SHP77 treated with DMSO at 0.1 percent for 48 hours (cell line): ENCODE measurements at places on chromosomes 7 and 10.

- no peak for DNase-seq
These were observed 72.1 kb downstream of the ZMIZ1 start for GRCh38 chr10:79140855-79141254.

- DNase-seq: no peak
These were observed 327.6 kb upstream of the ZNF32 start for GRCh38 chr10:43976292-43976691.

DNA sequence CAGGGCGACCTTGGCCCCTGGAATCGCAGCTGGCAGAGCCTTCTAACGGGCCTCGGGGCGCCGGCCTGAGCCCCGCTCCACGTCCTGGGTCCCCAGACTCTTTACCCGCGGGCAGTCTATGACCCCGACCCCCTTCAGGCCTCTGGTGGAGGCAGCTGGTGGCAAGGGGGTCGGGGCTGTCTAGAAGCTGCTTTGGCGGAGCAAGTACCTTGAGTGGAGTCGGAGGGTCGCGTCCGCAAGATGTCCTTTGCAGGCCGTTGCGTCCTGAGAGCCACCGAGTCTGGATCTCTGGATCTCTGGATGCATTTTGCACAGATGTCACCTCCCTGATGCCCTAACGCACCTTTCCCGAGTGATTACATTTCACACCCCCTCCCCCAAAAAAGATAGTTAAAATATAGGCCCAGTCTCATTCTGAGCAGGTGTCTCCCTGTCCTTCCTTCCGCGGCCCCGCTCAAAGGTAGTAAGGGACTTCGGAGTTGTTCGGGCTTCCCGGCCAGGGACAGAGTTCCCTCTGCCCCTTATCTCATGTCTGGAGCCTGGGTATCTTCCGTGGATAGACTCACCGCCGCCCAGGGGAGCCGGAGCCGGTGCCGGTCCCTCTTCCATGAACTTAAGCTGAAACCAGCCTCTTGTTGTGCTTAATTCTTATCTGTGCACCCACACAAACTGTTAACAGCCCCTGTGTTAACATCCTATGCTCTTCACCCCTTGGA lies 457 bp downstream of the ACADSB start:
- no peak for DNase-seq

- DNase-seq: no peak
These were observed 145.4 kb upstream of the SMIM30 start for GRCh38 chr7:113263749-113264148.

- no peak for DNase-seq
These were observed 1.5 kb downstream of the CALHM1 start for GRCh38 chr10:103457176-103457712.

DNA sequence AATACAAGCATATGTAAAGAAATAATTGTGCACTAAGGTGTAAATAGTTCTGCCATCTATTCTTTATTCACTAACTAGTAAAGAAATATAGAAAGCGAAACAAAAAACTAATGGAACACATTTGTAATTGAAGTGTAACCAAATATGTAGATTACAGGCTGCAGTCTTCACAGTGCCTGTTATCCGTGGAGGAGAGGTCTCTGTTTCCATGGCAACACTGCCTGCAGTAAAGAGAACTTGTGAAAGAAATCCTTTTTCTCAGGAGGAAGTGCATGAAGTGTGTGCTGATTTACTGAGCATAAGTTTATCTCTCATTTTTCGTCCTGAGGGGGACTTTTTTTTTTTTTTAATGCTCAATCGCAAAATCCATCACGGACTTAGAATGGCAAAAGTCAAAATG lies 102.5 kb downstream of the APBB1IP start:
- no peak for DNase-seq

DNA sequence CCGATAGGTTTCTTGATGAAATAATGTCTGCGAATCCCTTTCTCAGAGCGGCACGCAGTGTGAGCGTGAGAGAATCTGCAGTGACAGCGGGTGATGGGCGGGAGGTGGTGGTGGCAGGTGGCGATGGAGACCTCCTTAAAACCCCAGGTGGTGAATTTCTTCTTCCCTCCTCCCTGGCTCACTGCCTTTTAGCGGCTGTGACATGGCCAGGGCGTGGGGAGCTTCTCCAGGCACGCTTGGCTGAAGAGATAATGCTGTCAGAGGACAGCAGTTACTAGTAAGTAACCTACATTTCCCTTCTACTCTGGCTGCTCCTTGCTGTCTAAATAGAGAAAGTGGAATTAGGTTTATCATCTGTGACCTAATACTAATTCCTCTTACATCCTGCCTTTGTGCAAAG lies 141.4 kb upstream of the INSYN2A start:
- DNase-seq: no peak

GRCh38 chr7:110119883-110120581 lies 970.9 kb upstream of the LRRN3 start:
- DNase-seq: no peak

DNA sequence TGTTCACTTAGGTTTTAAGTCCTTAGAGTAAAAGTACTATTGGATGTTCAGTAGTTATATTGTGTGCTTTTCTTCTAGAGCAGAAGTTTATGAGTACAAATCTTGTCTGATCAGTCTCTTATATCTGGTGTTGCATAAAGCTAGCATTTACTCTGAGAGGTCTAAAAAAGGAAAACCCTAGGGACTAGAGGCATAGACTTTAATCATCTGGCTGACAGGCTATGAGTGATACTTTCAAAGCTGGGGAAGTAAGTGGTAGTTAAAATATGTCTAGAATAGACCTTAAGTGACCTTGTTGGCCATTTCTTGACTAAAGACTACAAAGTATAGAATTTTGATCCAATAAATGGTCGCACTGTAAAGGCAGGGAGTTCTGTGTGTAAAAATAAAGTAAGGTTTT lies 32.9 kb upstream of the PHYHIPL start:
- no peak for DNase-seq

DNA sequence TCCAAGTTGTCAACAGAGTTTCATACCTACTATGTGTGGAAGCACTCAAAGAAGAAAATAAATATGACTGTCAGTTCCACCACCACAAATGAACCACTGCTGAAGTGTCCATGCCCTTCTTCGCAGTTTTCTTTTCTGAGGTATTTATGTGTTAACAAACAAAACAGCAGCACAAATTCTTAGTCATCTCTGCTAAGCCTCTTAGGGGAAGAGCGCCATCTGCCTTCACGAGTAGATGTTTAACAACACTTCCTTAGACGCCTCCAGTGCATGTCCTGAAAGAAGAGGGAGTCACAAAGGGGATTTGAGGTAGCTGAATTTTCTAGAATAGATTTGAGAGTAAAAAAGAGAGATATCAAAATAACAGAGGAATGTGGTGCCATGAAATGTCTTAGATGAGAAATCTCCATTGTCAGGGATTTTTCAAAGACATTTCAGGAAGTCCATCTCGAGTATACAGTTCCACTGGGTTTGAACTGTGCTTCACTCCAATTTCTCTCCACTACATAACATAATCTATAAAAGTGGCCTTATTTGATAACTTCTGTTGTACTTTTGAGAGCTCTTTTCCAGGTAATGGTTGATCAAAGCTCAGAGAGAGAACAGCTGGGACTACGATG lies 775.3 kb upstream of the POM121L12 start:
- no peak for DNase-seq

GRCh38 chr10:112949143-112949823 lies 764 bp upstream of the TCF7L2 start:
- DNase-seq: no peak

DNA sequence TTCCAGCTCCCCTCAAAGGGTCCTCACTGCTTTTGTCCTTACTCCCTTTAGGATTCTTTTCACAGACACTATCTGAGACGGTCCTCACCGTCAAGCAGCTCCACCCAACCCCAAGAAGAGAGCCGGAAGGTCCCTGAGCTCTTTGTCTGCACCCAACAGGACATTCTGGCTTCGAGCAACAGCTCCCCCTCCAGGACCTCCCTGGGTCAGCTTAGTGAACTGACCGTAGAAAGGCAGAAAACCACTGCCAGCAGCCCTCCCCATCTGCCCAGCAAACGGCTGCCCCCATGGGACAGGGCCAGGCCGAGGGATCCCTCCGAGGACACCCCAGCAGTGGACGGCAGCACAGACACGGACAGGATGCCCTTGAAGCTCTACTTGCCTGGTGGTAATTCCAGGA lies 19.9 kb downstream of the MINDY4 start:
- no peak for DNase-seq

DNA sequence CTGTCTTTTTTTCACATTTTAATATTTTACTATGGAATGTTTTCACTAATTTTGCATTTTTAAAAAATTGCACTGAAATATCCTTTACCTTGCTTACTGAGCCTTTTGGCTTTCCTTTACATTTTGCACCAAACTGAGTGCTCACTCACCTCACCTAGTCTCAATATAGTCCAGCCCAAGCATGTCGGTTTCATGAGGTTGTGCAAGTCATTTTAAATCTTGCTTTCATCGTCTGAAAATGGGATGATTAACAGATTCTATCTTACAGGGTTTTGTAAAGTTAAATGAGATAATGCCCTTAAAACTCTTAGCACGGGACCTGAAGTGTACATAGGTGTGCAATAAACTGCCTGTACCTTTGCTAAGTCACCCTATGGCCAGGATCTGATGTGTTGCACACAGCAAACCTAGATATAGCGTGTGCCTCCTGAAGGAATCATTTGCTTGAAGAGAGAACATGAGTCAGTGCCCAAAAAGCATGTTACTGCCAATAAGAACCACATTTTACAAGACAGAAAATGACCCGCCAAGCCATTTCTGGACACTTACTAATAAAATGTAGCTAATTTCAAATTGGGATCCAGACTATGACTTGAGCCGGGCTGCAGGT lies 199.8 kb downstream of the JCAD start:
- no peak for DNase-seq

DNA sequence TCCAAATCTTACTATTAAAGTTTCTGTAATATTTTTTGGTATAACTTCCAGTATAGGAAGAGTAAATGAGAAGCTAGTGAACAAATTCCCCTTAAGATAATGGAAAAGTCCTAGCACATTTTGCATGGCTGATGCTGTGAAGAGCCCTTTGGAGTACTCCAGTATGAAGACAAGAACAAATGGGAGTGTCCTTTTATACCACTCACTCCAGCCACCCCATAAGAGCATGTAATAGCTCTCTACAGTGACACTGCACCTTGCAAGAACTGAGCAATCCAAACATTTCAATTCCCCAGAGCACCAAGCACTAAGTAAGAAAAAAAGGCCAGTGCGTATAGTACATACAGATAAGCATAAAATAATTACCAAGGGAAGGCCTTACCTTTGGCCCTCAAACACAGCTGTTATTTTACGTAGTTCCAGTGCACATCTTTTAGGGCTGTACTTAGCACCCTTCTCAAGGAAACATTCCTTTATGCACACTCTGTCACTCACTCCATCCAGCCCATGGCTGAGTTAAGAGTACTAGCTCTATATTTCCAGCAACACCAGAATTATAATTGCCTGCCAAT lies 135.4 kb downstream of the ST7 start:
- no peak for DNase-seq

- no peak for DNase-seq
These were observed 51.8 kb downstream of the GSDME start for GRCh38 chr7:24705461-24705954.

DNA sequence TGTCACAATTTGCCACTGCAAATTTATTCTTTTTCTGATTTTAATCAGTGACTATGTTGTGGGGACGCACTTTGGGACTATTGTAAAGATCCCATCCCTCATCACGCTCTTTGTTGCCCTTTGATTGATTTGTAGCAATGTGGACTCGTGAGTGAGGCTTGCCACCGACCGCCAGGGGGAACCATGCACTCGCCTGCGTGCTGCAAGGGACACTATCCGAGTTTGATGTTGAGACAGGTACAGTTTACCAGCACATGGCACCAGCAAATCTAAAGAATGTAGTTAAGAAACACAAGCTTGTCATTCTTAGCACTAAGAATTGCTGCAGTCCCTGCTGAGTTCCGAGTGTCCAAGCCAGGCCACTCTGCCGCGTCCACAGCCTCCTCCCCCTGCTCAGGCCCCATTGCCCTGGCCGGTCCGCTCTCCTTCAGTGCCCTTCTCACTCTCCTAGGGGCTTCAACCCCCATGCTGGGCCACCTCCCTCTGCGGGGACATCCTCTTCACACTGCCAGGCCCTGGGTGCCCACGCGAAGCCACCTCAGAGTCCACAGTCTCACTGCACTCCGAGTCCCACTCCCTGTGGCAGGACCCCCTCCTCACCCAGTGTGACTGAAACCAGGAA lies 2.0 kb upstream of the SFTPA2 start:
- DNase-seq: no peak

GRCh38 chr7:37524797-37525196 lies 76.1 kb upstream of the ELMO1 start:
- no peak for DNase-seq

DNA sequence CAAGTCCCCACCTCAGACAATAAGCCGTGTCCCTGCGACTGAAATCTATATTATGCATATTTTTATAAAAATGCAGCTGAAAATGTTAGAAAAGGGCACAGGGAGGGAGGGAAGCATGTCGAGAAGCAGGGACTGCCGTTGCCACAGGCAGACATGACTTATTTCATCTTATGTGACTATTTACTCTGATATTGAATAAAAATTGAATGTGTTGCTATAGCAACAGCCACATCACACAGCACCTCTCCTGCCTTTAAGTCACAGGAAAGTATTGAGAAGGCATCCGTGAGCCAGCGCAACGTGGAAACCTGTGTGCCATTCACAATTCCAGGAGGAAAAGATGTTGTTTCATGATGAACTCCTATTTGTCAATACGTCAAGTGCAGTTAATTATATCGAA lies 549.5 kb downstream of the DNAJB6 start:
- no peak for DNase-seq

- no peak for DNase-seq
These were observed 182.2 kb upstream of the INHBA start for GRCh38 chr7:41885078-41885477.

DNA sequence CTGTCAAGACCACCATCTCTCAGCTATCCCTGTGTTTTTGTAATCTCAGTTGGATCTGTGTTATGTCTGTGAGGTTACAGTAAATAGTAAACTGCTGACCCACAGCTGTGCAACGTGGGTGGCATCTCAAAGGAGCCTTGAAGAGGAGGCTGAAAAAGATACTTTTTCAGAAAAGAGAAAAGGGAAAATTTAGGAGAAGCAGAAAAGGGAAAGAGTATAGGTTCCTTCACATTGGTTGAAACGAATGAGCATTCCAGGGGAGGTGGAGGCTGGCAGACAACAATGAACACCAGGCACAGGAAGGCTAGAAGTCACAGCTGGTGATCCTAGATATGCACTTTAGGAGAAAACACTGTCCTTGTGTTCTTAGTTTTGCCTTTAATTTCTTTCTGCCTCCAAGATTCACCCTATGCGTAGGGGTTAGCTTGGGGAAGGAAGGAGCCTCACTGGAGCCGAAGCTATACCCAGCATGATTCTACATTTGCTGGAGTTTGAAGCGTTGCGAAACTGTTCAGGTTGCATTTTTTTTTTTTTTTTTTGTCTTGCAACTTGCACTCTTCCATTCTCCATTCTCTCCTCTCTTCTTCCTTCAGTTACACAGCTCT lies 18.3 kb downstream of the CPED1 start:
- DNase-seq: no peak

- DNase-seq: no peak
These were observed 588.0 kb upstream of the LRRN3 start for GRCh38 chr7:110502888-110503465.

DNA sequence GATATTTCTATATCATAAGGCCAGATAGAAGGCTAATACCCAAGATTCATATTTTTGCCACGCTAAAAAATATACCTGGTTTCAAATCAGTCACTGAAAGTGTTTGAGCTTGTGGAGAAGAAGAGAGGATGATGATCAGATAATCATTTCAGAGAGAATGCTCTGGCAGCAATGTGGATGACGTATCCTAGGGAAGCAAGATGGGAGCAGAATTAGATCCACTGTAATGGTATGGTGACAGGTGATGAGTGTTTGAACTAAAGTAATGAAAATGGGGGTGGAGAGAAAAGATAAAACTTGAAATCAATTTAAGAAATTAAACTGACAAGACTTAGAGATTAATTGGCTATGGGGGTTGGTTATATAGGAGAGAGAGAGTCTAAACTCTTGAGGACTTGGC lies 42.7 kb upstream of the TMEM196 start:
- no peak for DNase-seq
